T follicular helper cell (primary cell): ENCODE measurements at places on chromosomes 6 and 20.

DNA sequence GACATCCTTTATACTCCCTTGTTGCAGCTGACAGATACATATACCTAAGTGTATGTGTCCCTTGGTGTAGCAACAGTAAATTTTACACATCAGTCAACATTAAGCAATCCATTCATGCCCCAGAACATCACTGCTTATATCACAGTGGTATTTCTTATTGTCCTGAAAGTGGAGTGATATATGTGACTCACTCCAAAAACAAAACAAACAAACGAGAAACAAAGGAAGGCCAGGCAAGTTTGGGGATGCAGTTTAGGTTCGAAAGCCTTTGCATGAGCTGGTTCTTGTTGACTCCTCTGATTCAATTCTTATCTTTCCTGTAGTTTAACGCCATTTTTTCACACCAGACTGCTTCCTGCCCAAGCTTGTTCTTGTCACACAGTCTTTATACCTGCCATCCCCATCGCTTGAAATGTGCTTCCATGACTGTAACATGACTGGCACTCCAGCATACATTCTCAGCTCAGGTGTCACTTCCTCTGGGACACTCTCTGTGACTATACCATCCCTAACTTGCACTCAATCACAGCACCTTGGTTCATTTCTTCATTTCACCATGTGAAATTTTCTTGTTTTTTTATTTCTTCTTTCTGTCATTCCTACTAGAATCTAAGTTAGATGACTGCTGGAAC lies 125.0 kb upstream of the TSHZ2 start:
- DNase-seq: no peak

GRCh38 chr6:46254946-46255345 lies 84.2 kb upstream of the ENPP5 start:
- no peak for DNase-seq

- DNase-seq: no peak
Measured at GRCh38 chr6:169805242-169805838, 53.9 kb downstream of the ERMARD start.

DNA sequence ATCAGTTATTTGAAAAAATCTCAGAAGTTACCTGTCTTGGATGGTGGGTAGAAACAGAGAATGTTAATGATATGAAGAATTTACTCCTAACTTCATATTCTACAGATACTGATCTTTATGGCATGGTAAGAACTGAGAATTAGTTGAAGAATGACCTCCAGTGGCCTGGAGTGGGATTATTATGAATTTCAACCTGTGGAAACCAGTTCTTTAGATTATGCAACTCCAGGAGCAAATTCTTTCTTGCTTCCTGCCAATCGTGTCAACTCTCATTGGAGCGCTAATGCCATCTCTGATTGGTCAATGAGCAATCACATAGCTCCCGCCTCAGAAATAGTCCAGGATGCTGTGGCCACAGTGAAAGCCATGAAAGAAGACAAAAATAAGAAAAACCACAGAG lies 40.6 kb downstream of the LYRM2 start:
- no peak for DNase-seq

GRCh38 chr6:137552146-137552545 lies 58.0 kb upstream of the OLIG3 start:
- no peak for DNase-seq

DNA sequence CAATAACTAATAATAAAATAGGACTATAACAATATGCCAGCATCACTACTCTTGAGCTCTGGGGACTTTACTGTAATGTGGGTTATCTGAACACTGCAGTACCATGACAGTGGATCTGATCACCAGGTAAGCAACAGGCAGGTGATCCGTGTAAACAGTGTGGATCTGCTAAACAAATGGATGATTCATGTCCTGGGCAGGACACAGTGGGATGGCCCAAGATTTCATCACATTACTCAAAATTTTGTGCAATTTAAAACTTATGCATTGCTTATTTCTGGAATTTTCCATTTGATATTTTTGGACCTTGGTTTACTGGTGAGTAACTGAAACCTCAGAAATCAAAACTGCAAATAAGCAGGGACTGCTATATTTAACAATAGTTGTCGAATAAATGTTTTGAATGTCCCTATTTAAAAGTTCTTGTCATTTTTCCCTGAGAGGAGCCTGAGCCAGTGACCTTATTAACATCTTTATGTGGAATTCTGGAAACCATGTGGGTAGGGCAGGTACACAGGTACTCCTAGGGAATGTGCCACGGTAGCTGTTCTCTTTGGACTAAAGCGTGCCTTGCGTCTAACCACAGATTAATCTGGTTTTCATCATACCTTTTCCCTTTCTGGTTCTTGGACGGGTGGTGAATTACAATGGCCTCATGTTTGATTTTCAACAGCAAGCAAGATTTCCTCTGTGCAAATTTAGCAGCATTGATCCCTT lies 214.5 kb upstream of the SASH1 start:
- DNase-seq: no peak

- no peak for DNase-seq
Measured at GRCh38 chr6:36751833-36752186, 54.2 kb downstream of the RAB44 start.

GRCh38 chr6:47048638-47049037 lies 6.5 kb upstream of the ADGRF1 start:
- DNase-seq: no peak

GRCh38 chr6:131844243-131844841 lies 36.5 kb downstream of the ENPP1 start:
- no peak for DNase-seq

DNA sequence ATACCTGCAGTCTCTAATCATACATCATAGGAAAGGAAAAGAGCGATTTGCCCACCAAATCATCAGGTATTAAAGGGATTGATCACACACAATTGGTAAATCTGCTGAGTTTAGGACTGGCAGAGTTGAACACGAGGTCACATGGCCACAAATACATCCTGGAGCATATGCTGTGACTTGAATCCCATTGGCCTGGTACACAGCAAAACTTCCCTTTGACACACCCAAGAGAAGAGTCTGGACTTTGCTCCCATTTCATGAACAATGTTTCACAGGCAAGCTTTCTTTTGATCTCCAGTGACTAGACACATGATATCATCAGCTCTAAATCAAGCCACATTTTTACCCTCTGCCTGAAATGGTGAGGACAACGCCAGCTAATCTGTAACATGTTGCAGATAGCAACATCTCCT lies 117.9 kb downstream of the ISM1 start:
- DNase-seq: no peak

DNA sequence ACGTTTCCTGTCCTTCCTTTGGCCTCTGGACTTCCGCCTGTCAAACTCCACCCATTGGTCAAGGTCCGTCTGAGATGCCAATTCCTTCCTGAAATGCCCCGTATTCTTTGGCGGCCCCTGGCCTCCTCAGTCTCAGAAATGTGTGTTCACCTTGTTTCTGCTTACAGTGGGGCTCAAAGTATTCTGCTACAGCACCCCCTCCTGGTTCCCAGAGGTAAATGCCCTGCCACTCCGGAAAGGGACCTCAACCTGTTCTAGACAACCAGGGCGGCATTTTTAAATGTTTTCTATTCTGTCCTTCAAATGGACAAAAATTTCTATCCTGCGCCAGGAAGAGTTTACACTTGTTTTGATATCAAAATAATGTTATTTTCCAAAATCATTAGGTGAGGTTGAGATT lies 12.1 kb upstream of the PAX1 start:
- DNase-seq: no peak

DNA sequence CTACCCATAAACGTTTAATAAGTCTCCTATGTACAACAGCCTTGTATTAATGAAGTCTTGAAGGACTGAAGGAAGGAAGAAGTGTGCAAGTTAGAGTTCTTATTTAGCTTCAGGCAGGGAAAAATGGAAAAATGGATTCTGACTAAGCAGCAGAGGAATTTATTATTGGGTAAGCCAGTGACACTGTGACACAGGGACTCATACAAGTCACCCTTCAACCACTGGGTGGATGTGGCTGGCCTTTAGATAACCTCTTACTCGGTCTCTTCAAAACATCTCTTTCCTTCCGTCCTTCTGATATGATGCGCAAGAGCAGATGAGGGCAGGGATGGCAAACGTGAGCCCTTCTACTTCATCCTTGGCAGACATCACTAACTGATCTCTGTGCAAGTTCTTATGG lies 145.6 kb downstream of the DHX35 start:
- DNase-seq: no peak
